SIG-M5 (cell line): ENCODE measurements at places on chromosomes 13 and 19.

- DNase-seq = no peak
Measured at GRCh38 chr19:53942001-53942786, 20.5 kb upstream of the CACNG8 start.

- DNase-seq = no peak
Measured at GRCh38 chr13:46473806-46474205, 79.2 kb upstream of the LRCH1 start.

DNA sequence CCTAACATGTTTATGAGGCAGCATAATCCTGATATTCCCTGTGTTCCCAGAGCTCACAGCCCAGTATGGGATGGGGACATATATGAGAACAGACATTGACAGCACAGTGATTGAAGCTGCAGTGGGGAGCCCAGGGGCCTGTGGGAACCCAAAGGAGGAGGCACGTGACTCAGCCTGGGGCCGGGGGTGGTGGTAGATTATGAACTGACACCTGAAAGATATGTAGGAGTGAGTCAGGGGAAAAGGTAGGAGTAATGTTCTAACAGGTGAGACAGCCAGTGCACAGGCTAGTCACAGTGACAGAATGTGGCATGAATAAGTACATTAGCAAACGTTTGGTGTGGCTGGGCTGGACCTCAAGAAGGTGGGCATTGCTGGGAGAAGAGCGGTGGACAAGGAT is 29.0 kb downstream of the CKM start:
- no peak for DNase-seq

DNA sequence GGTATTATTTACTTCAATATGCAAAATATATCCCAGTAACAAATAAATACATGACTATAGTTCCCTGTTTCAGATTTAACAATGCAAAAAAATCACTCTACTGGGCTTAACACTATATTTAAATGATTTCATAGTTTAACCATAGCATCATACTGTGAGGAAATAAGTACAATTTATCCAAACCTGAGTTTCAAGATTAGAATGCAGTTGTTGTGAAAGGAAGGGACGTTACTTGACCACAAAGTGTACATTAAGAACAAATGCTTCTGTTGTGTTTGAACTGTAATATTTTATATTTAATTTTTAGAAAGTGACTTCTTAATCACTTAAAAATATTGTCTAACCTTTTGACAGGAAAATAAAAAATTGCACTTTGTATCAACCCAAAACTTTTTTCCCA is 1747.9 kb upstream of the SPRY2 start:
- no peak for DNase-seq

DNA sequence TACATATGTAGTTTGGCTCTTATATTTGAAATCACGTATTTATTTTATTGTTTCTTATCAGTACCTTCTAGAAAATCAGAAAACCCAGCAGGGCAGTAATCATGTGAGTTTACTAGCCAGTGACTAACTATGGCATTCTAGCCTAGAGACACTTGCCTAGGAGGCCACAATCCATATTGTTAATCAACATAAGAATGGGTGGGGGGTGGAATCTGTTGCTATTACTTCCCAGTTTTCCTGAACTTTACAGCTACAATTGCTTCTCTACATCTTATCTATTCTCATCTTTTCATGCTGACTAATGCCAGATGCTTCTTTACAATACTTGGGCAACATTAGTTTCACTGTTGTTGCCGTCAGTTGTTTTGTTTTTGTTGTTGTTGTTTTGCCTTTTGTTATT is 18.7 kb upstream of the ATXN8OS start:
- no peak for DNase-seq

- DNase-seq = no peak
Measured at GRCh38 chr13:109243311-109243951, 543.0 kb downstream of the IRS2 start.

DNA sequence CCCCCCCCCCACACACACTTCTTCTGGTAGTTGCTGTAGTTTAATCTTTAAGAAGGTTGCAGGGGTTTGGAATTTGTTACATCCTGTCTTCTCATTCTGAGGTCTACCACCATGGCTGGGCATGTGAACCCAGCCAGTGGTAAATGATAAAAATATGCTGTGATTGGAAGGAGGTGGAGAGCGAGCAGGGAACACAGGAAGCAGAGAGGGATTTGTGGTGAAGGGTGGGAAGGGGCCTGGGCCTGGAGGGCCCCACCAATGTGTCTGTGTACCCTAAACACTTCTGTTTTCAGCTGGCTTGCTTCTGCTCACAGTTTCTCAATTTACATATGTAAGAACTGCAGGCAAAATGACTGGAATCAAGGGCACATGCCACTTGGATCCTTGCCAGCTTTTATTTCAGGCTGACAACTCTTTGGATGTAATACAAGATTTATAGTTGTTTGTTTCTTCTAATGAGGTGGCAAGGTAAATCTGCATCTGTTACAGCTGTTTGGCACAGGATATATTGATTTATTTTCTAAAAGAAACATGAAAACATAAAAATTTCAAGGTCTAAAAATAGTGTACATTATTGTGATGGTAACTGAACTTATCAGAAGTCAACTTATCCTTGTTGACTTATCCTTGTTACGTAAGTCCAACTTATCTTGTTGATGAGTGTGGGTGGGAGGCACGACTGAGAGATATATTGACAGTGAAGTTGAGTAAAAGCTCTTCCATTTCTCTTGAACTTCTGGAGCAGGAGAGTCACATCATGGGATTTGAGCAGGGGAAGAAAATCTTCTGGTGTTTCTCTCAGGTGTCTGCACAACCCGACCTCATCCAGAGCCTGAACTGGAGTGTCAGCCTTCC is 313.2 kb downstream of the SHISA2 start:
- no peak for DNase-seq

- DNase-seq = no peak
Measured at GRCh38 chr19:4278419-4279266, at the start of gene SHD. Gene SHD, plus strand, starts transcription at chr19:4279266. Its CDS starts 798 bp downstream, at chr19:4280064.

- no peak for DNase-seq
Measured at GRCh38 chr13:107977071-107977574, 238.2 kb downstream of the LIG4 start.

- DNase-seq = no peak
Measured at GRCh38 chr19:55116232-55116858, 1.1 kb downstream of the PPP1R12C start.

DNA sequence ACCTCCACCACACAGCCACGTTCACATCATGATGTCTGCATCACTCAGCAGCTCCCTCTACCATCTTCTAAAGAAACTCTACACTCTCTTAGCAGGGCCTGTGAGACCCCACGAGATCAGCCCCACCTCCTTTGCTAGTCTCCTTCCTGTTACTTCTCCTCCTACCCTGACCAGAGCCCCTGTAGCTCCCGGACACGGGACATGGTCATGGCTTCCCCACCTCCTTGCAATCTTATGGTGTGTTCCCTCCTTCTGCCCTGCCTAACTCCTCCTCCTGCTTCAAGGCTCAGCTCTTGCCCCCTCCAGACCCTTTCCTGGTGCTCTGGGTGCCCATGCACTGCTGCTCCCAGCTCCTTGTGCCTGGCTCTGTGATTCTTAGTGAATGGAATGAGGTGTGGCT is 8.1 kb upstream of the MRPS31 start:
- DNase-seq = no peak

DNA sequence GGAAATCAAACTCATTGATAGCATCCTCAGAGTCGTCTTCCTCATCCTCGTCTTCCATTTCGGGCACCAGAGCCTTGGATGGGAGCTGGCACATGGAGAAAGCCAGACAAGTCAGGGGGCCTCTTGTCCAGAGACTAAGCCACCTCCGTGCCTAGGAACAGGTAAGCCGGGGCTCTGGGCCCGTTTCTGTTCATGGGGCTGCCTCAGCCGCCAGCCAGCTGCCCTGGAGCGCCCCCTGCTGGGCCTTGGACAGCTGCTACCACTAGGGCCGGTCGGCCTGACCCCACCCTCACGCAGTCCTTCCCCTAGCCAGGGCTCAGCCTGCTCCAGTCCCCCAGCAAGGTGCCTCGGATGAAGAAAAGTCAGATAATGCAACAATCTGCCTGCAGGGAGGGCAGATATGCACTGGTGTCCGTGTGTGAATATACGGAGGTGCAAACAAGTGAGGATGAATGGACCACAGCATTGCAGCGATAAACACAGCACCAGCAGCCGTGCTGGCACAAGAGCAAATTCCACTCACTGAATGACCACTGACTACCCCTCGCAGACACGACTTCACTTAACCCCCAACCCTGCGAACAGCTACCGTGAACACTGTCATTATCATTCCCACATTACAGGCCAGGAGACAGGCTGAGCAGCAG is 11.9 kb upstream of the PRKD2 start:
- no peak for DNase-seq

DNA sequence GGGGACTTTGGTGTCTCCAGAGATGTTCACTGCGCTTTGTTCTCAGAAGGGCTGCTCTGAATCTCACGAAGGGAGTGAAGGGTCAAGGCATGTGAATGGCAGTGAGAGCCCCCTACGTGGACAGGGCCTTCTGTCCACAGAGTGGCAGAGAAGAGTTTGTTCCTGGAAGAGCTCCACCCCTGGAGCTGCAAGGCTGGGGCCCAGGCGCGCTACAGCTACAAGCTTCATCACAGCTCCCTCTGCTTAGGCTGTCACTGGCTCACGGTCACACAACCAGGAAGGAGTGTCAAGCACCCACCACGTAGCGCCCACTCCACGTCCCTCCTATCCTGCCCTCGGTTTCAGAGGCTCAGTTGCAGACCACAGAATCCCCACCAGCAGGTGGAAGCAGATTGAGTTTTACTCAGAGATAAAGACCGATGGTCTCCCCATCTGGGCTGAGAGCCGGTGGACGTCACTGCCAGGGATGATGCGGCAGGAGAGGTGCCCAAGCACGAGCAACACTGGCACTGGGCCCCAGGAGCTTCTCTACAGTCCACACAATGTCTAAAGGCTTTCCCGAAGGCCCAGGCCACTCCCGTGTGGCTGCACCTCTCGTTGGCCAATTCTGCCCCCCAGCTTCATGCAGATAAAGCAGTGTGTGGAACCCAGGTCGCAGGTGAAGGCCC is 23.0 kb upstream of the TFDP1 start:
- DNase-seq = no peak

GRCh38 chr13:50106559-50106958 is 91.3 kb downstream of the KCNRG start:
- no peak for DNase-seq

- no peak for DNase-seq
Measured at GRCh38 chr13:50644081-50644871, 199.2 kb downstream of the DLEU7 start.

GRCh38 chr19:45150751-45151281 is 10.0 kb downstream of the NKPD1 start:
- DNase-seq = no peak

- DNase-seq = no peak
Measured at GRCh38 chr13:100497389-100497788, 91.2 kb downstream of the GGACT start.

DNA sequence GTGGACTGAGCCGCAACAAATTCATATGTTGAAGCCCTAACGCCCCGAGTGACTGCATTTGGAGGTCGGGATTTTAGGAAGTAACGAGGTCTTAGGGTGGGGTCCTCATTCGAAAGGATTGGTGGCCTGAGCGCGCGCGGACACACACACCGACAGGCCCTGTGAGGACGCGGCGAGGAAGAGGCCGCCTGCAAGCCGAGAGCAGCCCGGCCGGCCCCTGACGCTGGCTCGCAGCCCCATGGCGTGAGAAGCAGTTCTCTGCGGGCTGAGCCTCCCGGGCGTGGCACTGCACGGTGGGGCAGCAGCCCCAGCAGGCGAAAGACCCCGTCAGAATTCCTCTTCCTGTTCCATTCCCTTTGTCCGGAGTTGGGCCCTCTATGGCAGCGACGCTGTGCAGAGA is 131.2 kb downstream of the CRYL1 start:
- DNase-seq = no peak

- DNase-seq = no peak
Measured at GRCh38 chr19:43560687-43561086, 14.6 kb downstream of the XRCC1 start.

GRCh38 chr13:21541980-21542379 is 62.0 kb downstream of the MICU2 start:
- no peak for DNase-seq

DNA sequence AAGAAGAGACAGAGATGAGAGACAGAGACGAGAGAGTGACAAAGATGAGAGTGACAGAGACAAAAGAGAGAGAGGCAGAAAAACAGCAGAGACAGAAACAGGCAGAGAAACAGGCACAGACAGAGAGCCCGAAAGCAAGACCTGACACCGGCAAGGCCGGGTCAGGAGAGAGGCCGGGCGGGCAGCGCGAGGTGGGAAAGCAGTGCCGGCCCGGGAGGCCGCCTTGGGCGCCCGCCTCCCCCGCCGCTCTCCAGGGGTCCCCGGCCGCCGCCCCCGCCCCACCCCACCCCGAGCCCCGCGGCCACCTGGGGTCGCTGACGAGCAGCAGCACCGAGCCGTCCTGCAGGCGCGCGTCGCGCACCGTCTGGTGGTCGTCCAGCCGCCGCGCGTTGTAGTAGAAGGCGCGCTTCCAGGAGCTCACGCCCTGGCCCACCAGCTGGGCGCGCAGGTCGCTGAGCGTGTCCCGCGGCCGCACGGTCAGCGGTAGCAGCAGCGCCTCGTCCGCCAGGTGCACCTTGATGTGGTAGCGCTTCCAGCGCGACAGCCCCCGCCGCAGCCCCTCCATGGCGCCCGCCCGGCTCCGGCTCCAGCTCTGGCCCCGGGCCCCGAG is at the start of gene TINCR:
Gene TINCR, minus strand, starts transcription at position 594 of the 610 bp plus-strand sequence.
- DNase-seq = no peak

- DNase-seq = no peak
Measured at GRCh38 chr19:2469102-2469914, 6.6 kb upstream of the GADD45B start.

GRCh38 chr13:112443995-112444311 is 67.8 kb downstream of the SPACA7 start:
- DNase-seq = no peak

- no peak for DNase-seq
Measured at GRCh38 chr13:35984776-35985453, 146.3 kb downstream of the DCLK1 start.

DNA sequence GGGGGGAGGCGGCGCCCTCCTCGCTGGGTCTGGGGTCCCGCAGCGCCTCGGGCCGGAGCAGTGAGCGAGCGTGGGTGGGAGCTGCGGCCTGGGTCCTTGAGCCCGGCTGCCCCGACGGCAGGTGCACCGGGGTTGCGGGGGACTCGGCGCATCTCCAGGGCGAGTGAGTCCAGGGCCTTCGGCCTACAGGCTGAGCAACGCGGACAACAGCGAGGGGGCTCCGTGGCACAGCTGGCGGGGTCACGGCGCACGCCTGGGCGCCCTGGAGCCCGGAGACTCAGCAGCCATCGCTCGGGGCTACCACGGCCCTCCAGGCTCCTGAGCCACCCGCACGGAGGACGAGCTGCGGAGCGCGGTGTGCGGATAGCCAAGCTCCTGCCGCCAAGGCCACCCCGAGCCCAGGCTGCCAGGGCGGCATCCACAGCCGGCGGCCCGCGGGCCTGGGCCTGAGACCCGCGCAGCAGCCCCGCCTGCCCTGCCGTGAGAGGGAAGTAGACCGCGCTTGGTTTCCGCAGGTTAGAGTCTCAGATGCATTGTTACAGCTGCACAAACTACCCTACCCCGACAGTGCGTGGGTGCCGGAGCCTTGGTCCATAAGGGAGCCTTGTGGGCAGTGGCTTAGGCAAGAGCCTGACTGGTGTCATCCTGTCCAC is 253.9 kb upstream of the SGCG start:
- no peak for DNase-seq

DNA sequence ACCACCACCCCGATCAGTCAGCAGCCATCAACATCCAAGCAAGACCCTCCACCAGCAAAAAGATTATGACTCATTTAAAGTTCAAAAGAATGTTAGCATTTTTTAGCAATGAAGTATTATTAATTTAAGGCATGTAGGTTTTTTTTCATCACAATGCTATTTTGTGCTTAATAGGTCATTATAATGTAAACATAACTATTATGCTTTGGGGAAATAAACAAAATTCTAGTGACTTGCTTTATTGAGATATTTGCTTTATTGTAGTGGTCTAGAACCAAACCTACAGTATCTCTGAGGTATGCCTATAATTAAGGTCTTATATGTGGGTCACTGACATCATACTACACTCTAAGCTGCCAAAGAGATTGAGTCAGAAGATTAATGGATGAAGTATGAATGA is 20.0 kb downstream of the KLF12 start:
- no peak for DNase-seq
